ENCODE measurements at places on chromosomes 7 and 10.

- no peak for DNase-seq
Observed at GRCh38 chr10:101380353-101381017, 26.5 kb downstream of the BTRC start.

DNA sequence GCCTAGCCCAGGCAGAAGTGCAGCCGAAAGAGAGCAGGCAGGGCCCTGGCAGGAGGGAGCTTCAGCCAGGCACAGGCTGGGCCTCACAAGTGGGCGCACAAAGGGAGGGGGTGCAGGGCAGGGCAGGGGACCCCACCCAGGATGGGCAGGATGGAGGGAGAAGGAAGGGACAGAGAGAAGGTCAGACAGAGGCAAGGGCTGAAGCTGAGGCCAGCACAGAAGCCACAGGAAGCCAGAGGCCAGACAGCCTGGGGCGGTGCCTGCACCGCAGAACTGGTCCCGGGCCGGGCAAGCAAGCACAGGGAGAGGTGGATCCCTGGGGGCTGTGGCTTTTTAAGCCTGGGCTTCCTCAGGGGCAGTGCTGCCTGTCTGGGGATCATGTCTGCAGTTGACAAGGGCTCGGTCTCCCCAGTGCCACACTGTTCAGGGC, 16.7 kb downstream of the NOS3 start:
- DNase-seq = no peak

GRCh38 chr7:25779002-25779546, 372.9 kb upstream of the NFE2L3 start:
- no peak for DNase-seq

DNA sequence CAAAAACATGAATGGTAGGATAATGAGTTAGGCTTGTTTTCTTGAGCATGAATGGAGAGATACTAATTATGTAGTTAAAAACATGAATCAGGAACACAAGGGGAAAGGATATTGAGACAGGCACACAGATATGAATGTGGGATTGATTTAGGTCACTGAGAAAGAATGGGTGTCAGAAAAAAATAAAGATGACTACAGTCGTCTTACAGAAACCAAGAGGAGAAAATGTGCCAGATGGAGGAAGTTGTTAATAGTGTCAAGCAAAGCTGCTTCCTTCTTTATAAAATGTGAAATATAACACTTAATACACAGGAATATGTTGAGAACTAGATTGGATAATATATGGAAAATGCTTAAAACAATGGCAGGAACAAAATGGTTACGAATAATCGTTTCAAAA, 173.3 kb upstream of the BET1 start:
- no peak for DNase-seq

DNA sequence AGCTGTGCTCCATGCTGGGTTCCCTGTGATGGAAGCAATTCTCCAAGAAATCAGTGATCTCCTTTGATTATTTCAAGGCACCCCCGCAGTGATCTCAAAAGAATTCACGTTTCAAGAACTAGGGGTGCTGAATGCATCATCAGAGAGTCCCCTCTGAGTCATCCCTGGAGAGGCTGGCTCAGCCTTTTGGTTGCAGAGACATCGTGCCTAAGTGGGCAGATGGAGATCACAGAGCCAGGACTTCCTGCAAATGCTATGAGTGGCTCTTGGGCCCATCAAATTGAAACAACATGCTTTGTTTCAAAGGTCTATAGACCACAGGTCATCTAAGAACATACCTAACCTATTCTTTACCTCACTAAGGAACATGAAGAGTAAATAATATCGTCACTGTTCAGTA, 41.5 kb upstream of the PLEKHA1 start:
- no peak for DNase-seq

GRCh38 chr10:89391907-89392756, at the start of gene IFIT1:
IFIT1 (plus strand) TSS chr10:89392623; CDS start chr10:89392713, 90 bp downstream.
- DNase-seq = peak; percentile 50

- no peak for DNase-seq
Observed at GRCh38 chr7:39069031-39069430, 91.3 kb downstream of the POU6F2 start.

DNA sequence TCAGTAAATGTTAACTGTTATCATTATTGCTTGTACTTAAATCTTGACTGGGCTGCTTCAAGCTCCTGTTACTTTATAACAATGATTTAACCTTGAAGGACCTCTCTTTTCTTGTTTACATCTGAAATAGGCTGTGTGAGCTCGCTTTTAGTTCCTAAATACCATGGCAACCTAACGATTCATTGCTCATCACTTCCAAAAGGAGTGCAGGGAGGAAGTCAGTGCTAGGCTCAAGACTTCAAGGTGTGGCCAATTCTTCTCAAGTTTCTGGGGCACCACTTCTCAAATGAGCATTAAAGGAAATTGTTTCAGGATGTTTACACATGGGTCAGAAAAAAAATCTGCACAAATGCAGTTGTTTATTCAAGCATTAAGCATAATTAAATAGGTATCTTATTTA, 284.2 kb downstream of the MTERF1 start:
- DNase-seq = no peak

GRCh38 chr7:21965291-21965690, 19.6 kb upstream of the CDCA7L start:
- no peak for DNase-seq

- no peak for DNase-seq
Observed at GRCh38 chr7:41536122-41536872, 166.6 kb downstream of the INHBA start.

- DNase-seq = no peak
Observed at GRCh38 chr7:102152672-102153598, 133.7 kb upstream of the SH2B2 start.

DNA sequence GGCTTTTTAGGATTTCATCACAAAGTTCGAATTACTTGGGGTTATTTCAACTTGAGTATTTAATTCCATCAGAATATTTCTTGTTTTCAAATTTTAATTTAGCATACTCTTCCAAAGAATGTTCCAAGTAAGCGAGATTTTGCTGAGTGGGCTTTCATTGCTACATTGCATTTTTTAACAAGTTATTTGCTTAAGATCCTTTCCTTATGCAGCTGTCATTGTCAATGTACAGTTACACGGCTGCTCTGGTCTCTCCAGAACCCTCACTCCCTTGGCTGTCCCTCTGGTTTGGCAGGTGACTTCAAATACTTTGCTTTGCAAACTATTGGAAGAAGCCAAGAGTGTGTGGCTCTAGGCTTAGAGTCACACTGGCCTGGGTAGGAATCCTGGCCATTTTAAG, 80.0 kb downstream of the CFAP58 start:
- DNase-seq = no peak

DNA sequence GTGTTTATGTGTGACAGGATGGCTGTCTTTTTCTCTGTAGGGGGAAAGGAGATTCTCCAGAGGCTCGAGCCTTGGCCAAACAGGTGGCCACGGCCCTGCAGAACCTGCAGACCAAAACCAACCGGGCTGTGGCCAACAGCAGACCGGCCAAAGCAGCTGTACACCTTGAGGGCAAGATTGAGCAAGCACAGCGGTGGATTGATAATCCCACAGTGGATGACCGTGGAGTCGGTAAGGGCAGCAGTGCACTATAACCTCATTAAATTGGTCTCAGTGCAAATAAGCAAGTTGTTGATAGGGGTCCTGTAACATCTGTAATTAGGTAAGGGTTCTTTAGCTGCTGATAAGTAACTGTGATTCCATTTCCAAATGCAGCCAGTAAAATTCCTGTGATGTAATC, 56.4 kb downstream of the AP3M1 start:
- no peak for DNase-seq

DNA sequence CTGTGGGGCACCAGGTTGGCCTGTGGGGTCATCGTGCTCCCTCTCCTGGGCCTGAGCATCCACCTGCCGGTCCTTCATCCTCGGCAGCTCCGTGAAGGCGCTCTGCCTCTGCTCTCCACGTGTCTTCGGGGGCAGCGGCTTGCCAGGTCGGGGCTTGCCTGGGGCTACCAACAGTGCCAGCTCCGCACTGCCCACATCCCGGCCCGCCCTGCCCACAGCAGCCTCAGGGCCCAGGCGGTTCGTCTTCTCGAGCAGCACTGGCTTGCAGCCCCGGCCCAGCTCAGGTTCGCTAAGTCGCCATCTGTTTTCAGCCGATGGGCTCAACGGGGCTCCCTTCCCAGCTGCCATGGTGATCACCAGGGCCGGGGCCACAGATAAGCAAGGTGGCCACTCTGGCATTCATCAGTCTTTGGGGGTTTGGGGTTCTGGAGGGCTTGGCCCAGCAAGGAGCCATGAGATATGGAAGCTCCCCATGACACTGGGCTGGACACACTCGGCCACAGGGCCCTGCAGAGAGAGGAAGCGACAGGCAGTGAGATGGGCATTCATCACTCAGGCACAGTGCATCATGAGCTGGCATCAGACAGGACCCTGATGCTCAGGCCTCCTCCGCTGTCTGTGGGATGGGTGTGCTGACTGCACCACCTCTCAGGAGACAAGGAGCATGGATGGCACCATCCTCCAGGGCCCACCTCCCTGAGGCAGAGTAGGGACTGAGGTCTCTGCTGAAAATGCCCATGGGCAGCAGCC, 15.5 kb downstream of the ZNF488 start:
- no peak for DNase-seq

- DNase-seq = peak; percentile 65
Observed at GRCh38 chr7:2512179-2512661, 7.4 kb upstream of the LFNG start.

- DNase-seq = no peak
Observed at GRCh38 chr10:124688386-124688785, 55.8 kb downstream of the FAM53B start.

DNA sequence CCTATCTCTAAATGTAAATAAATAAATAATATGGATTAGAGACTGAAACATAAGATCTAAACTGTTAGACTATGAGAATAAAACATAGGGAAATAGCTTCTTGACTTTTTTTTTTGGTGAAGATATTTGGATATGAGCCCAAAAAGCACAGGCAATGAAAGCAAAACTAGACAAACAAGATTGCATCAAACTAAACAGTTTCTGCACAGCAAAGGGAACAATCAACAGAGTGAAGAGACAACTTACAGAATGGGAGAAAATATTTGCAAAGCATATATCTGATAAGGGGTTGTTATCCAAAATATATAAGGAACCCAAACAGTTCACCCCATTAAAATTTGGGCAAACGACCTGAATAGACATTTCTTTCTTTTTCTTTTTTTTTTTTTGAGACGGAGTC, 148.1 kb downstream of the SUGCT start:
- no peak for DNase-seq

DNA sequence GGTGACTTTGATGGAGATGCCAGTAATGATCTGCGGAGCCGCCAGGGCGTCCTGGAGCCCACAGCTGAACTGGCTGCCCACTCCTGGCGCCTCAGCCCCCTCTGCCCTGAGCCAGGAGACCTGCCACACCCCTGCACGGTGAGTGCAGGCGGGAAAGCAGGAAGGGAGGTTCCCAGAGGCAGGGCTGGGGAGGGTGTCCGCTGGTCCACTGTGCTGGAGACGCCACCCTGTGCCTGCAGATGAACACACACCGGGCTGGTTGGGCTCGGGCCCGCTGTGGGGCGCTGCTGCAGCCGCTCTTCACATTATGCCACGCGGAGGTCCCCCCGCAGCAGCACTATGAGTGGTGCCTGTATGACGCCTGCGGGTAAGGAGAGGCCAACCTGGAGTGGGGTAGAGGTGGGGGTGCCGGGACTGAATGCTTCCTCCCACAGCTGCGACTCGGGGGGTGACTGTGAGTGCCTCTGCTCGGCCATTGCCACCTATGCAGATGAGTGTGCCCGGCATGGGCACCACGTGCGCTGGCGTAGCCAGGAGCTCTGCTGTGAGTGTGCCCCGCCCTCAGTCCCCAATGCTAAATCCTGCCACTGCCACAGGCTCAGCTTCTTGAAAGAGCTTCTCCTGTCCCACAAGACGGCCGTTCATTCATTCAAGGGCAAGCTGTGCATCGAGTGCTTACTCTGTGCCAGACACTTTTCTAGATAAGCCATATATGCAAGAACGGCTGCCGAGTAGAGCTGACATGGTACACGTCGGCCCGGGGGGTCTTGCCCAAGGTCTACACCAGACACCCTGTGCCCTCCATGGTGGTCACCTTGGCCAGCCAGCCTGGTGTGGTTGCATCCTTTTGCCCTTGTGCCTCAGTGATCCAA, 14.3 kb upstream of the ZNF467 start:
- DNase-seq = no peak

GRCh38 chr7:51123322-51124019, 193.1 kb downstream of the COBL start:
- DNase-seq = no peak

DNA sequence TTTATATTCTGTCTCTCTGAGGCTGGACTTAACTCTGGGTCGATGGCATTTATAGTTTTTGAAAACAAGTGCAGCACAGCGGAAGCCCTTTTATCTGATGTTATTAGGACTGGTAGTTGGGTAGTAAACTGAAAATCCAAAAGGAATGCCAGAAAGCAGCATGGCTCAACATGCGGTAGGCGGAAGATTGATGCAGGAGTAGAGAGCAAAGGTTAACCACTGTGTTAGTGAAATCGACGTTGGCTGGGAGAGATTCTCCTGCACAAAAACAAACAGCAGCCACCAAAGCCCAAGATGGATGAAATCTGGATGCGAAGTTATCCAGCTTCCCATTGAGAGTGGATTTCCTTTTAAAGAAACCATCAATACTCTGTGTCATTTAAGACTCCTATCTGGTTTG, 54.5 kb upstream of the EMX2 start:
- no peak for DNase-seq

DNA sequence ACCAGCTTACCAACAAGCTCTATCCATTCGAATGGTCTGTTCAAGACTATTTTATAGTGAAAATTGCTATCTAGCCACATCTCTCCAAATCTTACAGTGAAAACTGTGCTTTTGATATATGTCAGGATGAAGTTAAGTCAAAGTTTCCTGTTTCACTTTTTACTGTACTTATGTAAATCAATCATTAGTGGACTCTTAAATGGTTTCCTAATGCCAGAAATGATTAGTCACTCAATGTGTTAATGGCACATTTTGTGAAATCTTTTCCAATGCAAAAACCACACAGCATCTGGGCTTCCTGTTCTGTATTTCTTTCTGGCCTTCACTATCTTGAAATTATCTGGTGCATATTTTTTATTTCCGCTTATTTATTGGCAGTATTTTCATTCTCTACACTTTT, 87.3 kb upstream of the STEAP1B start:
- no peak for DNase-seq

DNA sequence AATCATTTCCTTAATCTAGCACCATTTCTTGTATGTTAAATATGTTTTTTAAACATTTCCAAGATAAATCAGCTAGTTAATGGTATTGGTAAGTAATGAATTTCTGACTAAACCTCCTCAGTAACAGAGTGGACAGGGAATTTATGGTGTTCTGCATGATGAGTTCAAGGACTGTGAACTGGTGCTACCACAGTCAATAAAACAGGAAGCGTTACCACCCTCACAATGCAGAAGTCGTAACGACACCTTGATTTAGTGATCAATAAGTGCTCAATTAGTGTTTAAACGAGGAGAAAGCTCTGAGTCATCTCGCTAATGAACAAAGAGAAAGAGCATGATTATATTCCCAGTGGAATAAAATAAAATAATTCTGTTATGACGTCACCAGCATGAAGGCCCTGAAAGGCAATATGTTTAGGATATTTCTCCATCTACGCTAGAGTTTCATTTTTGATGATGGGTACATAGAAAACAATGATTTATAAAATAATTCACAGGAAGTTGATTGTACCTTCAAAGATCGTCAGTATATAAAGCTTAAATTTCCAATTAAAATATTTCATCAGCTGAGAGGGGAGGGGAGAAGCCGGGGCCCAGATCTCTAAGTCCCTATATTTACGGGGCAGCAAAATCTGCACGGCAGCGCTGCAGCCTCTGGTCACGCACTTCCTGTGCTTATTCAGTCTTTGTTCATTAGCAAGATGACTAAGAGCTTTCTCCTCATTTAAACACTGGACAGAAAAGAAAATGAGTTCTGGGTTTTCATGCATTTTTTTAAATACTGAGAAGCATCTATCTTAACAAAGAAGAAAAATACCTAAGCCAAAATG, 400.5 kb downstream of the PTPRN2 start:
- DNase-seq = no peak
